HCT116 (cell line): ENCODE measurements at places on chromosomes 13 and 19. TPM values are rescaled to one million over a fixed set of nuclear protein-coding genes. Genes with fewer than 3 reads are reported as not detected.

The FFAR3 gene
- not detected for total RNA-seq

The AMER2 gene
- total RNA-seq = not detected

The IL17D gene
- 0.25 TPM for total RNA-seq

The RNF225 gene
- total RNA-seq = 1.2 TPM

The CLEC4G gene
- total RNA-seq = not detected

The MED26 gene
- total RNA-seq = 13.3 TPM

The SOX1 gene
- not detected for total RNA-seq

The KATNAL1 gene
- 17.3 TPM for total RNA-seq

The PTH2 gene
- total RNA-seq = 9.5 TPM

The CEACAM7 gene
- total RNA-seq = not detected

The KLHL1 gene
- total RNA-seq = not detected

The IGFL4 gene
- not detected for total RNA-seq
